Omental fat pad (tissue), 4 donors: ENCODE measurements at places on chromosomes 4 and X.

DNA sequence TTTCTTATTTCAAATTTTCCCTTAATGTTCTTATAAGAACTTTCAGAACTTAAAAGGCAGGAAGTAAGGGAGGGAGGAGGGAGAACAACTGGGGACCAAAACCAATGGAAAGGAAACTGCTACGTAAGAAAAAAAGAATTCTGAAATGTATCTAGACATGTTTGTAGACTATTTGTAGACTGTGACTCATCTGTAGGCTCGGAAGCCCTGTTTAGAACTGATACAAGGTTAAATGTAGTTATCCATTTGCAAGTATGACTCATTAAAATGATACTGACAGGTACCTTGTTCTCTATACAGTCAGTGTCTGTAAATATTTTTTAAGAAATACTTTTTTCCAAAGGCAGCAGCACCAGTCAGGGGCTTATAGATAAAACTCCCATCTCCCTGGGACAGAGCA is 202.0 kb downstream of the DHX15 start:
- no peak for DNase-seq

GRCh38 chr4:183011213-183011907 is 87.7 kb upstream of the WWC2 start:
- no peak for DNase-seq

GRCh38 chr4:80333121-80333520 is 2.4 kb upstream of the CFAP299 start:
- DNase-seq = no peak

- no peak for DNase-seq
Measured at GRCh38 chr4:152643153-152644035, 36.4 kb downstream of the TMEM154 start.

DNA sequence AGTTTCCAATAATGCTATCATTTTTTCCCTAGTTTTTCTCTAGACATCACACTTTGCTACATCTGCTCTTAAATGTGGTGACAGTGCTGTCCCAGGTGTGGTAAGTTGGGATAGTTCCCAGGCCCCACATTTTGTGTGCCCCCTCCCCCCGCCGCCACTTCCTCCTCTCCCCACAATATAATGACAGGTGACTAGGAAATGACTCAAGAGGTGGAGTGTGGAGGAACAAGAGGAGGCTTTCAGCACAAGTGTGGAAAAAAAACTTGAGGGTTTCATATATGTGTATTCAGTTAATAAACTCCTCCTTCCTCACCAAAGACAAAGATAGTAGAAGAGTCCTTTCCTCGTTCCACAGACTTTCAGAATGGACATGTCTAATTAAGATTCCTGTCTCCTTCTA is 18.3 kb upstream of the IL21 start:
- no peak for DNase-seq

DNA sequence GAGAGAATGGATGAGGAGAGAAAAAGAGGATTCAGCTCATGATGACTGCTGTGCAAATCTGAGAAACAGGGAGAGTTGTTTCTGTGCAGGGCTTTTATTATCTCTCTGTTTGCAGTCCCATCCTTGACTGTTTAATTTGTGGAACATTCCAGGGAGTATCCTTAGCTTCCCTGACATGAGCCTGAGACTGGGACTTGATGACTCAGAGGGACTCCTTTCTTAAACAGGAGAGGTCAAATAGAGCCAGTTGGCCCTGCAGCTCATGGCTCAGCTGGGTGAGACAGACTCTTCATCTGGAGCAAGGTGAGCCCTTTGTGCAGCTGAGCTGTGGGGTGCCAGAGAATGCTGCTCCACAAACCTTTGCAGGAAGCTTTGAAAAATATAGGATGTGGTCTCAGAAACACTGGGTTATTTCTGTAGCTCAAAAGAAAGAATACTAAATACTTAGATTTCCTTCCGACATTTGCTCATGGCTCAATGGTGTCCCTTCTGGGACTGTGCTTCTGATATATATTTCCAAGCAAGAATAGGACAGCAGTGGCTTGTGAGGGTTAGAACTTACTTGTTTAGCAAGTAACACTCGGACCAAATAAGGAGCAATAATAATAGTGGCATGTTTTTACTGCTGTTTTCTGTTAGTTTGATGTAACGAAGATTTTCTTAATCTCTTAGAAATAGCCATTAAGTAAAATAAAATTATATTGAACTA is 14.5 kb downstream of the ARHGAP24 start:
- no peak for DNase-seq

DNA sequence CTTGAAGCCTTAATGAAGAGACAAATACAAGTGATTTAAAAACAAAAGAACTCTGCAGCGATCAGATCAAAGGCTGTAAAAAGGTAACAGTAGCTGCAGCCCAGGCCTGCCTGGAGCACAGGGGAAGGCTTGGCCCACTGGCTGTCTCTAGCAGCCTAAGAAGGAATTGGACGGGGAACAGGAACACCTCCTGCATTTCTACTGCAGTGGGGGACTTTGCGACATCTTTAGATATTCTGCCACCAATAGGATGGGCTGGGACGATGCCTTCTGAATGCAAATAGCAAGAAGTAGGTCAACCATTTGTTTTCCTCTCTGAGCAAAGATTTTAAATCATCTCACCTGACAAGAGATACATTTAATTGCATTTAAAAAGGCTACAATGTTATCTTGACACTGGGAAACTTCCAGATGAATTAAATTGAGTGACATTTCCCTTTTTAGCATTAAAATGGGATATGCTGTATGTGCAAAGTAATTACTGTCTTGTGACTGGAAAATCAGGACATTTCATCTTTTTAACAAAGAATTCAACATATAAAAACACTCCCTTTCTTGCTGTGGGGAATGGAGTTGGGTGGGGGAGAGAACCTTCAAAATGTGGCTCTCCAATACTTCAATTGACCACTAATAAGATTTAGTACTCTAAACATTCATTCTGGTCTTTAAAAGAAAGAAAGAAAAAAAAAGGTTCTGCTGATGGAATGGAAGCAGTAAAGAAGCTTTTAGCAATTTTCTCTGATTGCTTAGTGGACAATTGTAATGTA is 70.0 kb downstream of the NYX start:
- DNase-seq = no peak

GRCh38 chr4:142690406-142691163 is 155.5 kb downstream of the INPP4B start:
- no peak for DNase-seq

DNA sequence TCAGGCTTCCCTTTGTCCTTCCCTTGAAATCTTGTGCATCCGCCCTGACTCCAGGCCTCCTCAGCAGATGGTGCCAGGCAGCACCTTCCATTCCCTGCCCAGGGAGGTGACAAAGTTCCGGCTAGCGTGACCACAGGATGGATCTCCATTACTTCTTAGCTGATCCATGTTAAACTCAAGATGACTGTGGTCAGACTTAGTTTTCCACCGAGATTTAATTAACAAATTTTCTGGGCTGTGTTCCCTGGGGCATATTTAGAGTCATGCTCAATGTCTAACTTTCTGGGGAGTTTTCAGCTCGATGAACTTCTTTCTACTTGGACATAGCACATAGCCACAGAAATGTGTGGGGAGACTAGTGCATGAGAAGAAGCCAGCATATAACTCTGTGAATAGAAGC is 215.1 kb upstream of the SFRP2 start:
- DNase-seq = no peak

DNA sequence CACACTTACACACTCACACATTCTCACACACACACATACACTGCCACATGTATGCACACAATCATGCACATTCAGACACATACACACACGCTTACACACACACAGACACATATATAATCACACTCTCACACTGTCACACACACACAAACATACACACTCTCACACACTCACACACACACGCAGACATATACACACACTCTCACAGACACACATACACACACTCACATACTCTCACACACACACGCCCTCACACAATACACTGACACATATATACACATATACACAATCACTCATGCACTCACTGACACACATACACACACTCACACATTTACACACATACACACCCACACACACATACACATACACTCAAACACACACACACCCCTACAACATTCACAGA is 435.3 kb upstream of the FRG1 start:
- no peak for DNase-seq

- no peak for DNase-seq
Measured at GRCh38 chrX:20507901-20508620, 241.4 kb upstream of the RPS6KA3 start.
